NCI-H2081 treated with DMSO at 0.1 percent for 48 hours (cell line): ENCODE measurements at places on chromosomes 2 and 18.

GRCh38 chr2:17133052-17133671 is 385.1 kb downstream of the RAD51AP2 start:
- no peak for DNase-seq

GRCh38 chr2:68747413-68747812 is 12.8 kb downstream of the ARHGAP25 start:
- DNase-seq = no peak

DNA sequence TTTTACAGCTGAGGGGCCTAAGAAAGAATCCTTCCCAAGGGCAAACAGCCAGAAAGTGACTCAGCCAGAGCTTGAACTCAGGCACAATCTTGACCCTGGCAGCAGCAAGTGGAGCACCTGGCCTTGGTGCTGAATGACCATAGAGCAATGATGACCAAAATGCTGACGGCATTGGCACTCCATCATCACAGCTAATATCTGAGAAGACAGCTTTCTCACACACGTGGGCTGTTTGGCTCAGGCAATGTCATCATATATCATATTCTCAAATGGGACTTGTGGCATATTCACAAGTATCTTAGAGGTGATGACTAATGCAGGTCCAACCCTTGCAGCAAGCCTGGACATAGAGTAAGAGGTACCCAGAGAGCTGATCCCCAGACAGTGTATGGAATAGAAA is 443.9 kb upstream of the MYT1L start:
- DNase-seq = no peak

- no peak for DNase-seq
Measured at GRCh38 chr18:25831301-25831701, 259.1 kb downstream of the SS18 start.

GRCh38 chr2:55511508-55512124 is 7.9 kb upstream of the CFAP36 start:
- DNase-seq = no peak

DNA sequence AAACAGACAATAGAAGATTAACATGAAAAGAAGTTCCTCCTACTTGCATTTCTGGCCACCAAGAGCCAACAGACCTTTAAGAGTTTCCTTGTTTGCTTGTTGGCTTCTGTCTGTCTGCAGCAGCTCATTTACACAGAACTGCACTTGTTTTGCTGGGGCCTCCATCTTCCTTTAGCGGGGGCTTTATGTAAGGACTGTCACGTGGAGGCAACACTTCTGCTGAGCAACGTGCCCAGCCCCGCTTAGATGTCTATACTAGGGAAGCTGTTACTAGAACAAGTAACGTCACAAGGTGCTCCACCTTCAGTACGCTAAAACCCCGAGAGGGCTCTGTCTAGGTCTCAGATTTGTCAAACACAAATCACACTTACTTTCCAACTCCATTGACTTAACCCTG is 104.3 kb upstream of the PXDN start:
- DNase-seq = no peak

DNA sequence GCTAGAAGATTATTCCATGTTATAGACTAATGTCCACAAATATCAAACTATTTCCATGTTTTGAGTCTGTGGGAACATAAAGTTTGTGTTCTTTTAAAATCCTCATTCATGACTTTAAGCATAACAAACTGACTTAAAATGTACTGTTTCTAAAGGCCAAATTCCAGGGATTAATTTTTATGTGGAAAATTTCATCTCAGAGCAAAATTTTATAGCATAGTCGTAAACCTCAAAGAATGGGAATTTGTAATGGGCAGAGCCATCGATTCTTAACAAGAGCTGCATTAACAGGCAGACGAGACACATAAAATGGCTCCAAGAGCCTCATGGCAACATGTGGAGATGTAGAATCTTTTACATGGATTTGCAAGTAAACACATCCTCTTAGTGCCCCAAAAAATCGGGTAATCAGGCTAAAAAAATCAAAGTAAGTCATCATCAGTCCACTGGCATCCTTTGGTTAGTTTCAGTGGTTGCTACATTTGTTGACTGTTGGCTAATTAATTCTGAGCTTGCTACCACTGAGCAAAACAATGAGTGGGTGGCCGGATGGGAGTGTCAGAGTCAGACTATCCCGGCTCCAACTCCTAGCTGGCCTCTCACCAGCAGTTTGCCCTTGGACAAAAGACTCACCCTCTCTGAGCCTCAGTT is 119.6 kb downstream of the FAM210A start:
- no peak for DNase-seq

- no peak for DNase-seq
Measured at GRCh38 chr2:228016402-228016801, 145.0 kb downstream of the DAW1 start.

DNA sequence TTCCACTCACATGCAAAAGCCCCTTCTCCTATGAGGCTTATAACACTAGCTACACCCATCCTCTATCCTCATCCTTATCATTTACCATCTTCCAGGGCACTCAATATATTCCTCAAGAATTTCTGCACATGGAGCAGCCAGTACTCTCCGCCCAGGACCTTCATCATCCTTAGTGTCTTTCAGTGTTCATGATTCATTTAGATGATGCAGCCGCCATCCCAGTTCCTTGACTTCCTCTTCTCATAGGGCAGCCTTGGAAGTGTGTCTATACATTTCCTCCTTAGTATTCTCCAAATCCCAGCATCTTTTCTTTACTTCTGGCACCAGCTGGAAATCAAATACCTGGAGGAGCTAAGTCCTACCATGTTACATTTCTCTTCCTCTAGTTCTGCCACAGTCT is 3.0 kb upstream of the ITSN2 start:
- no peak for DNase-seq

GRCh38 chr2:46803911-46804670 is 111.5 kb downstream of the MCFD2 start:
- DNase-seq = no peak

- DNase-seq = no peak
Measured at GRCh38 chr2:65518751-65519150, 86.4 kb upstream of the SPRED2 start.

DNA sequence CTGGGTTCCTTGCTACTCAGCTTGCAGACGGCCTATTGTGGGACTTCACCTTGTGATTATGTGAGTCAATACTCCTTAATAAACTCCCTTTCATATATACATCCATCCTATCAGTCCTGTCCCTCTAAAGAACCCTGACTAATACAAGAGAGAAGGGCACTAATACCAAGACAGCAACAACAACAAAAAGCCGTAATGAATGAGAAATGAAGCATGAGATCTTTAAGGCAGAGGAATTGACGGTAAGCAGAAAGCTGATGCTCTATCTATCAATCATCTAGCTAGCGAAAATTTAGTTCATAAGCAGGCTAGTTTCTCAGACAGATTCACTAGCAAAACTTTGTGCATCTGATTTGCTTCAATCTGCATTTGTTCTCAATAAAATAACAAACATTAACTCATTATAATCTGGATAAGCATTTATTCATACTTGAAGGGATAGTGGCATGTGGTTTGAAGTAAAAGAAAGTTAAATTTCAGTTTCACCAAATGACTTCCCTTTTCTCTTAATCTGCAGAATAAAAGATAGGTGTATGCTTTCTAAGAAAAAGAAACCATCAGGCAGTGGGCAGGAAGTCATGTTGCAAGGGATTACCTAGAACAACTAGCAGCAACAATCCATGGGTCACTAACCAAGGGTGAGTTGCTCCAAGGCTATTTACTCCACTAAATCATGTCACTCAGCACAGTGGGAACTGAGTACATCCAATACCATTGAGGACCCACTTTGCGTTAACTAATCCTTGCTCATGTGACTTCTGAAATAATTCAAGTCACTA is 376.5 kb downstream of the TMEM182 start:
- DNase-seq = no peak

GRCh38 chr2:229642371-229642770 is 72.0 kb downstream of the DNER start:
- no peak for DNase-seq
